ENCODE measurements at places on chromosomes 1 and 21. TPM values are rescaled to one million over a fixed set of nuclear protein-coding genes. Genes with fewer than 3 reads are reported as not detected.

Gene FAM78B
- 11.6 TPM for total RNA-seq

Gene USH2A
- 1.9 TPM for total RNA-seq

Gene KIF1B
- total RNA-seq = 264 TPM

Gene CR1
- total RNA-seq = 0.91 TPM

Gene ESPN
- total RNA-seq = 0.18 TPM

Gene PGBD5
- 21.4 TPM for total RNA-seq
